ENCODE measurements at places on chromosomes 12 and 14.

- no peak for DNase-seq
Measured at GRCh38 chr14:54356172-54356571, 40.6 kb upstream of the CDKN3 start.

DNA sequence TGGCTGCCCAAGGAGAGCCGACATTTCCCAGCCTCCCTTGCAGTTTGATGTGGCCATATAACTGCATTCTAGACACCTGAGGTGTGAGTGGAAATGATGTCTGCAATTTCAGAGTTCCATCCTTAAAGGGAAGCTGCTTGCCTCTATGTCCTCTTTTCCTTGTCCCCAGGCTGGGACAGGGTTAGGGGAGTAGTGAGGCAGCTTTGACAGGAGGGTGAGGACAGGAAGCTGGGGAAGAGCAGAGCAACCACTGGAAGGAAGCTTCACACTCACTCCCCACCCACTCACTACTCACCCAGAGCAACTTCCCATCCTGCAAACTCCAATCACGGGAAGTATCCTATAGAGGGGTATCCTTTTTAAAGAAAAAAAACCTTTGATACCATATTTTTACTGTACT lies 28.9 kb upstream of the LTA4H start:
- no peak for DNase-seq

DNA sequence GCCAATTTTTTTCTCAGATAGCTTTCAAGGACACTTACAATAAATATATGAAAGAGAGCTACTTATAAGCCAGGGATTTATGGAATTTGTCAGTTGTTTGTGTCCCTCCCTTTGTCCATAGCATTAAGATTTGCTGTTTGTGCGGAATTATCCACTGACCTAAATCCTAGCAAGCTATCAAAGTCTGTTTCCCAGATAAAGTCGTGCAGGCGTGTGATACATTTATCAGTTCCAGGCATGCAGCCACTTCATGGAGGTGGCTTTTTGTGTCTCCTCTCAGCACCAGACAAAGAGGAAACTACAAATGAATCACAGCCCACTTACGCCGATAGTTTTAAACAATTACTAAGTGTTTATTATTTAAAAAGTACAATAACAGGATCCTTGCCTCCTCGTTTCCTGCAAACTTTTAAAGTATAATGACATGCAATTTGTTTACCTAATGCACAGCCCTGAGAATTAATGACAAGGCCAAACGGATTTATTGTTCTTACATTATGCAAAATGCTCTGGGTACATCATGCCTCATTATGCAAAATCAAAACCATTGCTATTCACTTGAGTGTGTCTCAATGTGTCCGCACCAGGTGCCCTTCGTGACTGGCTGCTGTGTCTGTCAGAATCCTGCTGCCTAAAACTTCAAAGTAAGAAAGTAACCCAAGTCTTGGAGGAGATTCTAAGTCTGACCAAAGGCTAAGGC lies 423.2 kb downstream of the GLT1D1 start:
- DNase-seq = no peak

DNA sequence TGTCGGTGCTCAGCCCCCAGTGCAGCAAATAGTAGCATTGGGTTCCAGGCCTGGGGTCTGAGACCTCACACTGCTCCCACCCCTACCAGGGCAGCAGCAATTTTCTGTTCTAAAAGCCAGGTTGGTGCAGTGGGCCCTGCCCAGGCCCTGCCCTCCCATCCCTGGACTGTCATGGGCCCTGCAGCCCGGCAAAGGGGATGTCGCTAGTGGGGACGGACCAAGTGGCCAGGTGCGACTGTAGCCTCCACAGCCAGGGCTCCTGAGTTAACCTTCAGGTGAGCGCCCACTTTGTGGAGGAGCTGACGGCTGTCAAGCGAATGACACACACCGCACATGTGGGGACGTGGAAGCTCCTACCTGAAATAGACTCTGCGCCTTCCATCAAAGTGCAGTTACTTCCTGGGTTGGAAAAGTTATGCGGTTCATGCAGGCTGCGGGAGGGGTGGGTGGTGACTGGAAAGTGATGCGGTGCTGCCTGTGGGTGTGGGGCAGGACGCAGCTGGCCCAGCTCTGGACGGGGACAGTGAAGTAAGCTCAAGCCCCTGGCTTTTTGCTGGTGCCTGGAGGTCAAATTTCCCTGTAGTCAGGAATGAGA lies 1.5 kb downstream of the INF2 start:
- no peak for DNase-seq

GRCh38 chr14:65531148-65531547 lies 118.6 kb downstream of the FUT8 start:
- no peak for DNase-seq

DNA sequence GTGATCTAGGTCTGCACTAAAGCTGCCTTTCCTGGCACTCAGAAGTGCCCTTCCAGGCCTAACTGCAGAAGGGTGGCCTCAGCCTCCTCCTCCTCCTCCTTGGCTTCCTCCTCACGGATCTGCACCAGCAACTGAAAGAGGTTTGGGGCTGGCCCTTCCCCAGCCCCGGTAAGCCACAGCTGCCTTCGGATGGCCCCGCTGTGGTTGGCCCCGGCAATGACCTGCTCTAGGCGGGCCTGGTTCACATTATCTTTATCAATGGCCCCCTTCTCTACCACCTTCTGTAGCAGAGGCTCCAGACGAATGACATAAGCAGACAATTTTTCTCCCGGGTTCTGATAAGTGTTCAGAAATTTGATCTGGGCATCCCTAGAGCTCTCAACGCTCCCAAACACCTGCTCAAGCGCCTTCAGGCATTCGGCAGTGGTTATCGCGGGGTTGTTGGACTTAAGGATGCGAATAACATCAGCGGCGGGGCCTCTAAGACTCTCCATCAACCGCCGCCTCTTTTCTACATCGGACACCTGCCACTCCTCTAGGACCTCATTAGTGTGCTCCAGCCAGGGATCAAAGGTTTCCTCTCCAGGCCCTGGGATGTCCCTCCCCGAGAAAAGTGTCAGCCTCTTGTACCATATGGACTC lies 1.5 kb downstream of the PNMA1 start:
- DNase-seq = peak; percentile 87

DNA sequence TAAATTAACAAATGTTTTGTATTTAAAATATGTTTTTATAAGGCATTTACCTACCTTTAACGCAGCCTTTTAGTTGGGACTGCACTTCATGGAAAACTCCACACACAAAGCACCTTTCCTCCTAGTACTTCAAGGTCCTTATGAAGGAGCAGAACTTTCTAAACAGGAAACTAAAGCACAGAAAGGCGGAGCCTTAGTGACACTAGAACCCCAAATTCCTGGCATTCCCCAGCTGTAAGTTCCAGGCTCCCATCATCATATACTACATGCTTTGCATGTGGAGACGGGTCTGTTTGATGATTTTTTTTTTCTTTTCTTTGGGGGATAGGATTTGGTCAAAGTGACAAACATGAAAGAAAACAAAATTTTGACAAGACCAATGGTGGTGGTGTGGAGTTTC lies 39.5 kb downstream of the STXBP6 start:
- DNase-seq = no peak
